GM10248 (cell line): ENCODE measurements at places on chromosomes 3 and 15.

GRCh38 chr3:126527455-126528211 is 3.7 kb downstream of the CHST13 start:
- DNase-seq: no peak

DNA sequence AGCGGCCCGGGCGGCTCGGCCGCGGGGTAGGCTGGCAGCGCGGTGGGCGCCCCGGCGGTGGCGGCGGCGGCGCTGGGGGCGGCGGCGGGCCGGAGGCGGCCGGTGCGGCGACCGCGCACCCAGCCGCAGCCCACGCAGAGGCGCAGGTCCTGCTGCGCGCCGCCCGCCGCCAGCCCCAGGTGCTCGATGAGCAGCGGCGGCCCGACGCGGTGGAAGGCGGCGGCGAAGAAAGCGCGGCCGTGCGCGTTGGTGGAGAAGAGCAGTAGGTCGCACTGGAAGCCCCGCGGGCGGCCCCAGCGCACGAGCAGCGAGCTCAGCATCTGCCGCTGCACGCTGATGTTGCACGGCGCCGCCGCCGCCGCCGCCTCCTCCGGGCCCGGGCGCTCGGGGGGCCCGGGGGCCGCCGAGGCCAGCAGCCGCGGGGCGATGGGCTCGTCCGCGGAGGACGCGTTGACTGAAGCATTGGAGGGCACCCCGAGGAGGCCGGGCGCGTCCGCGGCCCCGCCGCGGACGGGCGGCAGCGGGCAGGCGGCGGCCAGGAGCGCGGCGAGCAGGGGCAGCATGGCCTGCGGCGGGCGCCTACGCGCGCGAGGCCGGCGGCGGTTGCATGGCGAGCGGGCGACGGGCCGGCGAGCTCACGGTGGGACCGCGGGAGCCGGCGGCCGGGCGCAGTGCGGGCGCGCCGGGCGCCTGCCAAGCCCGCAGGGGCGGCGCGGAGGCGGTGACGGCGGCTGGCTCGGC is 452 bp downstream of the TMEM158 start:
- DNase-seq: peak; percentile 60

DNA sequence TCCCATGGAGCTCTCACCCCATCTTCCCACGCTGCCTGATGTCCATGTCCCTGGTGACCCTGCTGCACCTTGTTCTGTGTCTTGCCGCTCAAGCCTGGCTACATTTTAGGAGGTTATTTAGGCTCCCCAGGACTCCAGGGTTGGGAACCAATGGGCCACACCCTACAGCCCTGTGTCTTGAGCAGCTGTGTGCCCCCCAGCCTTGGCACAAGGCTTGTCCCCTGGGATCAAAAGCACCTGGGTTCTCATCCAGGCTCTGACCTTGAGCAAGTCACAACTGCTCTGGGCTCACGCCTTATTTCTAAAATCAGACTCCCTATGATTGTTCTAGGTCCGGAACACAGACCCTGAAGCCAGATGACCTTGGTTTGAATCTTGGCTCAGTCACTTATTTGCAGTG is 14.1 kb downstream of the SPSB4 start:
- DNase-seq: no peak

GRCh38 chr15:62035256-62035924 is 24.9 kb downstream of the VPS13C start:
- DNase-seq: no peak

- DNase-seq: no peak
Measured at GRCh38 chr15:89822951-89823711, 8.5 kb upstream of the ANPEP start.

DNA sequence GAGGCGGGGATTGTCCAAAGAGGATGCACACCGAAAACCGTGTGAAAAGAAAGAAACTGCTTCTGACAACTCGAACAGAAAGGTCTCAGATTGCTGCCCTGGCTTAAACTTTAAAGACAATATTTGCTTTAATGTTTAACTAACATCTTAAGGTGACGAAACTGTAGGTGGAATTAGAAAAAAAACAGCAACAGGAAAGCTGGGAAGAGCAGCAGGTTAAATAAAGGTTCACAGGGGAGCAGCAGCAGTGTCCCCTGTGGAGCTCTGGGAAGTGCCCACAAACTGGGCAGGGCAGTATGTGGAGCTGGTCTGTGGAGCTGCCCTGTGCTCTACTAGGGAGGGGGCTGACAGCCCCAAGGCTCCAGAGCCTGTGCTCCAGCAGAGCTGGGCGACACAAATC is 25.4 kb downstream of the RUVBL1 start:
- DNase-seq: no peak

DNA sequence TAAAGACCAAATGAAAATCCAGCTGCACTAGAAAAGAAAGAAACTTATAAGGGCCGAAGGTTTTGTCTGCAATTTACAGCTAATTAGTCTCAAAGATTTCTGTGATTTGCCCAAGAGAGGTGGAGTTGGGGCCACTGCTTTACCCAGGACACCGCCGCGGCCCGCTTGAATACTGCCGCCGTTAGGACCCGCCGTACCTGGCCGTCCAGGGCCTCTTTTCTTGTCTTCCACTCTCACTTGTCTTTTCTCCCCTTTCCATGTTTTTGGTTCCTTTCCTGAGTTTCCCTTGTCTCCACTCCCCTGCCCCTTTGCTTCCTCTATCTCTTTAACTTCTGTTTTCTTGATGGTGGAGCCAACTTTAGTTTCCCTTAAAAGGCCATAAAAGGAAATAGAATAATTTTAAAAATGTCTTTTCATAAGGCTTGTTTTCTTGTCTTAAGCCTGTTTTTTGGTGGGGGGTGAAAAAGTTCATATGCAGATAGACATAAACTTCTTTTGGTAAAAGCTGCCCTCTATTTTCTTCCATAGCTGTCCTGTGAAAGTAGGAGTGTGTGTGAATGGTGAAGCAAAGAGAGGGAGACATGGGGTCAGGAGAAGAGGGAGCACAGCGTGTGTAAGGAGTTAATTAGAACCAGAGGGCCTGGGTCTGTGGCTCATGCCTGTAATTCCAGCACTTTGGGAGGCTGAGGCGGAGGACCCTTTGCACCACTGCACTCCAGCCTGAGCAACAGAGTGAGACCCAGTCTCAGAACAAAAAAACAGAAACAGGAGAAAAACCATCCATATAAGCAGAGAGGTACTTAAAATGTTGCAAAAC is 16.0 kb upstream of the CCNL1 start:
- peak; percentile 41 for DNase-seq

GRCh38 chr3:160758929-160759577 is 3.0 kb downstream of the PPM1L start:
- DNase-seq: no peak

- DNase-seq: no peak
Measured at GRCh38 chr3:59374091-59374817, 324.4 kb upstream of the CFAP20DC start.

DNA sequence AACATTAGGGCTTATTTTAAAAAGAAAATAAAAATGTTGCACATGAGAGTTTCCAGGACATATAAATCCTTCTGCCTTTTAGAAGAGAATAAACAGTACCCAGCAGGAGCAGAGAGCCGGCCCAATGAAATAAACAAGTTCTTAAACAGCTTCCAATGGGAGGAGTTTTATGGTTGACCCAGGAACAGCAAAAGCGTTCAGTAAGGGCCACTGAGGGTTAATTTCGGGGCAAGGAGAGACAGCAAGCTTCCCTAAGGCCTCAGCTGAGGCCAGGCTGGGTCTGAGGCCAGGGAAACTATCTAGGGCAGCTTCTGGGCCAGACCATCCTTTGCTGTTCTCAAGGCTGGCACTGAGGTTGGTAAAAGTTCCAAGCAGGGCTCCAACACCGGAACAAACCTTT is 3.4 kb downstream of the PDZRN3 start:
- DNase-seq: no peak

DNA sequence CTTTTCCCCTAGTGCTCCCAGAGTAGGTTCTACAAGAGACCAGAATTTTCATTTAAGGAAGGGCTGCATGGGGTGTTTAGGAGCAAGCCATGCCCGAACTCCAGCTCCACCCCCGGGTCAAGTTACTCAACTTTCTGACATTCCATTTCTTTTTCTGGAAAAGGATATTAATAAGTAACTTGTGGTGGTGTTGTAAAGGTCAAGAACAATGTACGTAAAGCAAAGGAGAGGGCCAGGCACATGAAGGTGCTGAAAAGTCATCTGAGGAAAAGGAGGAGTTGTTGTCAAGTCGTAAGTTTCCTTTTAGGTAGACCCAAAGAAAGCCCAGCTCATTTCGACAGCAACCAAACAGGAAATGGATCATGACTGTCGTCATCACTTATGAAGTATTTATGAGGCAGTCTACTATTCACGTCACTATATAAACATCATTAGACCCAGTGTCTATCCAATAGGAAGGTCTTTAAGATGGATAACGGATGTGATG is 319.6 kb upstream of the IL12A start:
- DNase-seq: no peak

- DNase-seq: peak; percentile 75
Measured at GRCh38 chr3:10224794-10225665, 23.2 kb upstream of the TATDN2 start.

- DNase-seq: no peak
Measured at GRCh38 chr3:126432361-126433104, 37.8 kb downstream of the CFAP100 start.

DNA sequence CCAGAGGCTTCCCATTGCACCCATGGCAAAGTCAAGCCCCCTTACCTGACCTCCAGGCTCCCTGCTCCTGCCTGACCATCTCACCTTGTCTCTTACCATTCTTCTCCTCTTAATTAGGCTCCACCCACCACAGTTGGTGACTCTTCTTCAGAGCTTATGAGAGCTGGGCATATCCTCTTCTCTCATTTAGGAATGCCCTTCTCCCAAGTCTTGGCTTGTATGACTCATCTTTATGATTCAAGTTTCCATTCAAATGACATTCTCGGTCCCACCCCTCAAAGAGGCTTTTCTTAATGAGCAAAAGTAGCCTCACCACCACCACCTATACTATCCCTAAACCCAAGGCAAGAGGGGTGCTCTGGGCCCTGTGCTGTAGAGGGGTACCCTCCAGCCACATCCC is 55.3 kb upstream of the NUDT16 start:
- DNase-seq: no peak

DNA sequence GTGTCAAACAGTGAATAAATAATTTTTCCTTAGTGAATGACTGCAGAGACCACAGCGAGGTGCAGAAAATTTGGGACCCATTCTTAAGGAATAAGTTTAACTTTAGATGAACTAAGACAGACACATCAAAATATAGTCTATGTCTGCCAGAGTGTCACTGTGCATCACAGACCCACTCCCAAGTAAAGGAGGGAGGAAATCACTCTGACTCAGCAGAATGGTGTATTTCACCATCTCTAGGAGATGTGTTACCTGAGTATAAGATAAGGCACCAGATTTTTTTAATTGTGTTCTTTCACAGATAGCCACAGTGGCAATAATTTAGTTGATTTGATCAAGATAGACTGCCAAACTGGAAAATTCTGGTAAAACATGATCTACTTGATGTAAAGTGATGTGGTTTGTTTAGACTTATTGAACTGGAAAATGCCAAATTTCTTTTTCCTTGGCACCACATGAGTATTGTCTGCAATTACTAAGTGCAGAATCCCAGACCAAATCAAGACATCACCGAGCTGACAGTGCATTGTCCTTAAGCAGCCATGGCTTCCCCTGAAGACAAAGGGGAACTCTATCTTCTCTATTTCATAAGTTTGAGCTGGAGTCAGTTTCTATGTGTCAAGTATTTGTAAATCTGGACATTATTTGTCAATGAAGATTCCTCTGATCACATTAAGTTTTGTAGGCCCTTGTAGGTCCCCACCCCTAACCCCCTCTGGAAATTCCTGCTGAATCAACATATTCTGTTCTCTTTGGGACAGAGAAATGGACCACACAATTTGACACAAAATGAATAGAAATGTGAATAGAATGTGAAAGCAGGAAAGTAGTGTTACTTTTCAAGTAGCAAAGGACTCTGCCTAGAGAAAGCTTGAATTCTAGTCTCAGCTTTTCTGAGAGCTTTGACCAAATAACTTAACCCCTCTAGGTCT is 47.6 kb downstream of the TIPARP start:
- DNase-seq: no peak

GRCh38 chr15:67824197-67824968 is 926 bp upstream of the SKOR1 start:
- no peak for DNase-seq

DNA sequence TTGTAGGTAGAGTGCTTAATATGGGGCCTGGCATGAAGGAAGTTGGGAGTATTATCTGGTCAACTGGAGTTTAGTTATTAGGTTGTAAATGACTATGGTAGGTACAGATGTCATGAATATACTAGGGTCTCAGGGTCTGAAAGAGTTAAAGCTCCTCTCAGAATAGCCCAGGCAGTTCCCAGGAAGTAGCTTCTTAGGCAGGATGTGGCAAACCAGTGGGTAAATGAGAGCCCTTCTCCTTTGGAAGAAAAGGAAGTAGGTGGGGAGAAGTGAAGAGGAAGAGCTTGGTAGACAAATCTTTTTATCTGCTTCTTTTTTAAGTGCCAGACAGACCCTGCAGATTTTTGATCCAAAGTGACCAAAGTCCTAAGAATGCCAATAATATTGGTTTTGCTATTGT is 24.5 kb downstream of the MAP2K1 start:
- no peak for DNase-seq

GRCh38 chr15:31324186-31324585 is 2.4 kb upstream of the KLF13 start:
- DNase-seq: no peak

- no peak for DNase-seq
Measured at GRCh38 chr3:14393440-14394106, 8.8 kb upstream of the SLC6A6 start.

DNA sequence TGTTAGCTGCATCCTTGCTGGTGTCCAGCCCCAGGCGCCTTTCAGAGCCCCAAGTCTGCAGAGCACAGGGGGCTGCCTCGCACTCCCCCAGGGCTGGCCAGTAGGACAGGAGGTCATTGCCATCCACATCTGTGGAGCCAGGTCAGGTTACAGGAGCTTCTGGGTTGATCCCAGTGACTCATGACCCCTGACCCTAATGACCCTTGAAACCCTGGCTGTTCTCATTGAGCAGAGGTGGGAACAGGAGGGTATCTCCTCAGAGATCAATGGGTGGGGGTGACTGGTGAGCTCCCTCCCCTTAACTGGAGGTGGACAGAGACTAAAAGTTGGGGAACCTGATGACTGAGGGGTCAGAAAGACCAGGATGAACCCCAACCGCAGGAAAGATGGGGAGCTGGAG is 6.1 kb upstream of the SLC26A6 start:
- no peak for DNase-seq

DNA sequence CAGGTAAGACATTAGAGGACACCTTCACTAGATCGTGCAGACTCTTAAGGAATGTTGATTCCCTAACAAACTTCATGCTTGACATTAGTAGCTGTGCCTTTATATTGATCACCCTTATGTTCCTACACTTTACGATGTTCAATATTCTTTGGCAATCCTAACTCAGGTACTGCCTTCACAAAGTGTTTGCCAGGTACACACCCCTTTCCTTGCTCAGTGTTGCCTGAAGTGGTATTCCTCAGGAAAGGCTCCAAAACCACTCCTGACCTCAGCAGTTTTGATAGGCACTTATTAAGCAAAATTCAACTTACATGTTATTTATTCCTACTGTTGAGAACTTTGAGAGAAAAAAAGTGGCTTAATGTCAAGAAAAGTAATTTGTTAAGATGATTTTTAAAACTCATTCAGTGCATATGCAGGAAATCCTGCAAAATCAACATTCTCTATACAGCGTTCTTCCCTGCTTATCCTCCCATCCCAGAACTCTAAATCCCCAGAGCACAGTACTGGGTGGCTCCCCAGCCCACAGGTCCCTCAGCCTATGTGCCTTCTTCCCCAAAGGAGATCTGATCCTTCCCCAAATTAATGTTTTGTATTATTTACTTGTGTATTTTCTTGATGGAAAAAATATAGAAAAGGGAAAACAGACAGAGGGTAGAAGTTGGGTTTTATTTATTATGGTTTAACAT is 260.7 kb downstream of the MECOM start:
- DNase-seq: no peak
